ENCODE measurements at places on chromosomes 6 and 20.
A peak's percentile ranks its signal among the peaks of the same experiment; 100 is the strongest.

GRCh38 chr6:132228894-132229293 lies 172.4 kb downstream of the MOXD1 start:
- DNase-seq: no peak

GRCh38 chr6:144408161-144408560 lies 123.0 kb downstream of the UTRN start:
- no peak for DNase-seq

- no peak for DNase-seq
Observed at GRCh38 chr6:1617466-1618310, 8.0 kb downstream of the FOXC1 start.

- DNase-seq: no peak
Observed at GRCh38 chr6:143078468-143079324, 18.0 kb downstream of the AIG1 start.

GRCh38 chr6:148972481-148972880 lies 225.7 kb downstream of the UST start:
- peak; percentile 23 for DNase-seq

- DNase-seq: no peak
Observed at GRCh38 chr20:13526551-13526950, 112.2 kb downstream of the TASP1 start.

DNA sequence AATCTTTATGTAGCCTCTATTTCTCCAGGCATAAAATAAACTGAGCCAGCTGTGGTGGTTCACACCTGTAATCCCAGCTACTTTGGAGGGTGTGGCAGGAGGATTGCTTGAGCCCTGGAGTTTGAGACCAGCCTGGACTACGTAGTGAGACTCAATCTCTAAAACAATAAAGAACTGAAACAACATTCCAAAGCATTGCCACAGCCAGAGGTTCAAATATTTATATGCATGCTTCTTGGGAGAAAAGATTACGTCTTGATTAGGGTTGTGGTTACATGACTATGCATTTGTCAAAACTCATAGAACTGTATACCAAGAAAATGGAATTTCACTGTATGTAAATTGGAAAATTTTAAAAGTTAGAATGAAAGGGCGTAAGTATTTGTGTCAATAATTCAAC lies 27.7 kb upstream of the PAX1 start:
- DNase-seq: no peak

DNA sequence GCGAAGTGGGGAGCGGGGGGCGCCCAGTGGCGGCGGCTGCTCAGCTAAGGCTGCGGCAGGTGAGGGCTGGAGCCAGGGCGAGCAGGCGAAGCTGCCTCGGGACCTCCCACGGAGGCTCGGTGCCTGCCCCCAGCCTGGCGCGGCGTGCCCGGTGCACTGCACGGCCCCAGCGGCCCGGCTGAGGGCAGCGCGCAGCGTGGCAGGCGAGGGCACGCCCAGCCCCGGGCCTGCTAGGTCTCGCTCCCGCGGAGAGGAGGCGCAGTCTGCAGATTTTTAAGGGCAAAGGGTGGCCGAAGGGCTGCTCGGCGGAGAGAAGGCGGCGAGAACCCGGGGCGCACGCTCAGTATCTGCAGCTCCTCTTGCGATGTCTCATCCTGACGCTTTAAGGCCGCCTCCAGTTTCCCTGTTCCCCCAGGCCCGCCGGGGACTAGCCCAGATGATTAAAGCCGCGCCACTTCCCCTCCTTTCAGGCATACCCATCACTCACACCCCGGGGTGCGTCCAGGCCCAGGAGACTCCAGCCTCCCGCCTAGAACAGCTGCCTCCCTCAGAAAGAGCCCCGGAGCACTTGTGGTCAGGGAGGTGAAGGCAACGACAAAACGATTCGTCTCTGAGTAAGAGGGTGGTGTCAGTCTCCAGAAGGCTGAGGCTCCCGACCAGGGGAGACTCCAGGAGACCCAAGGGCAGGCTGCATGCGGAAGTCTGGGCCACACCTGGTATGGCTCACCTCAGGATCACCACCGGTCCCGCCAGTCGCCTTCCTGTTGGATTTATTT lies at the start of gene FERMT1:
Gene FERMT1, minus strand, starts transcription at position 158 of the 776 bp plus-strand sequence. CDS start 3,476 bp downstream, outside the sequence.
- DNase-seq: peak; percentile 31

- no peak for DNase-seq
Observed at GRCh38 chr6:54193560-54193959, 82.3 kb downstream of the MLIP start.

- peak; percentile 15 for DNase-seq
Observed at GRCh38 chr20:20711413-20711812, 1.0 kb downstream of the RALGAPA2 start.

GRCh38 chr6:35214869-35215664 lies 1.3 kb downstream of the SCUBE3 start:
- DNase-seq: no peak

DNA sequence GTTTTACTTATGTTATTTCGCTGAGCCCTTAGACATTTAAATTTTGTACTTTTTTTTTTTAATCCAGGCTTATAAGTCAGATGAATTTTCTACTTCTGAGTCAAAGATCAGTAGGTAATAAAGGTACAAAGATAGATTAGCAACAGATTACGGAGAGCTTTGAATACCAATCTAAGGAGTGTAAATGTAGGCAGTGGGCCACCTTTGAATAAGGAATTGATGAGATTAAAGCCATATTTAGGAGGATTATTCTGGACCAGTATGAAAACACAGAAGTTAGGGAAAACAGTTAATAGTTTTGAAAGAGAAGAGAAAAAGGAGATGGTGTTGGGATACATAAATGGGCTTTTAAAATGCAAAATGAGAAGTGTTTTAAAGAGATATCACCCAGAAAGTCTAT lies 117.6 kb downstream of the SLC16A10 start:
- no peak for DNase-seq

DNA sequence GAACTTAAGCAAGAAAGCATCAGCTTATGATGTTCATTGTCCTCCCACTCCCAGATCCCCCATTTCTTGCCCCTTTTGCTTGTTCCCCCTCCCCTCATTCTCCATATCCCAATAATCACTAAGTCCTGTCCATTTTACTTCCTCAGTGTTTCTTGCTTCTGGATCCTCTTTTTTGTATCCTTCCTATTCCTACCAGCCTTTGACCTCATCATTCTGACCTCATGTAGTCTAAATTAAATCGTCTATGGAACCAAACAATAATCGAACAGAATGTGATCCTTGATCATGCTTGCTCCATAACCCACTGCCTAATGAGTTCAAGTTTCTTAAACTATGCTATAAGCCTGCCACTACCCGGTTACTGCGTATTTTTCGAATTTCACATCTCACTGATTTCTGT lies 5.4 kb upstream of the RSPH3 start:
- no peak for DNase-seq

DNA sequence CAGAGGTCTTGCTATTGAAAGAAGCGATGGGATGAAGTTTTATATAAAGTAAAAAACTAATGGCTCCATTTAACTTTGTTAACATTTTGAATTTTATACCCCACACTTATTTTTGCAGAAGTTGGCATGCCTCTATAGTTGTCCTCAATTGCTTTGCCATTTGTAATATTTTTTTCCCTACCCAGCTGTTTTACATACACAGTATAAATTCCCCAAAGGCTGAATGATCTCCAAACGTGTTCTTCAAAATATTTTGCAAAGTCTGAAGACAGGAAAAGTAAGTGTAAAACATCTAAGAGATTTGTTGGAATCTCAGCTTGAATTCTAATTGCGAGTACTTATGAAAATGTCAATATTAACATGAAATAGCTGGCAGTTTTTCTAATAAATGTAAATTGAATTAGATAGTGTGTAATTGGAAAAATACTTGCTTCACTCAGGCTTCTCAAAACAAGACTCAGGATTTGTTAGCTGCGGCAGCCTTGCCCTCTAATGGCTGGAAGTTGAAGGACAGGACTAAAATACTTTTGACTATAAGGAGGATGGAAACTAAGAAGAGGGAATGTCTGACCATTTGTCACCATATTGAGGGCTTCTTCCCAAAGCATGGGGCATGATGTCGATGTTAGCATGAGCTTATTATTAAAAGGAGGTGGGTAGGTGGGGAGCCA lies 226.8 kb downstream of the UST start:
- DNase-seq: no peak

GRCh38 chr6:170485159-170485558 lies 67.9 kb downstream of the PSMB1 start:
- DNase-seq: no peak

- no peak for DNase-seq
Observed at GRCh38 chr20:51456511-51457509, 85.7 kb downstream of the NFATC2 start.

- no peak for DNase-seq
Observed at GRCh38 chr20:58742668-58743566, 50.3 kb downstream of the NPEPL1 start.

- no peak for DNase-seq
Observed at GRCh38 chr20:1538655-1539054, 18.9 kb downstream of the SIRPD start.

DNA sequence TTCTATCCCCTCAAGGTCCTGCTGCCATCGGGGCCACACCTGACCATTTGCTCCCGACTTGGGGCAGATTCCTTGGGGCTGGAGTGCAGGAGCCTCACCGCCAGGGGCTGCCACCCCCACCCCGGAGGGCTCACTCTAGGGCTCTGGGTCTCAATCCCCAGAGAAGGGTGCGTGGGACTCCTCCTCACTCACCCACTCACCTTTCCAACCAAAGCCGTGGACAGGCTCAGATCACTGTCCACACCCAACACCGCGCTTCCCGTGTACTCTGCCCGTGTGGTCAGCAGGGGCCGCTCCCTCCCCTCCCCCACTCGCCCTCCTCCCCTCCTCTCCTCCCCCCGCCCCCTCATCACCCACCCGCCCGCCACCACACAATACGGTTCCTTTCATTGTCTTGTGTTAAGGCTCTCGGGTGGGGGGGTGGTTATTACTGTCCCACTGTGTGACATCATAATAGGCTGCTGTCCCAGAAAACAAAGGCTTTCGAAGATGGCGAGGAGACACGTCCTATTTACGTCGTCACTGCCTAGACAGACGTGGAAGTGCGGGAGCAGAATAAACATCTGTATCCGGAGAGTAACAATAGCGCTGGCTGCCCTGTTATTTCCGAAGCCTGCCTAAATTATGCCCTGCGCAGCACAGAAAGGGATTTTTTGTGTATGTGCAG lies 85.8 kb downstream of the YTHDF1 start:
- no peak for DNase-seq

DNA sequence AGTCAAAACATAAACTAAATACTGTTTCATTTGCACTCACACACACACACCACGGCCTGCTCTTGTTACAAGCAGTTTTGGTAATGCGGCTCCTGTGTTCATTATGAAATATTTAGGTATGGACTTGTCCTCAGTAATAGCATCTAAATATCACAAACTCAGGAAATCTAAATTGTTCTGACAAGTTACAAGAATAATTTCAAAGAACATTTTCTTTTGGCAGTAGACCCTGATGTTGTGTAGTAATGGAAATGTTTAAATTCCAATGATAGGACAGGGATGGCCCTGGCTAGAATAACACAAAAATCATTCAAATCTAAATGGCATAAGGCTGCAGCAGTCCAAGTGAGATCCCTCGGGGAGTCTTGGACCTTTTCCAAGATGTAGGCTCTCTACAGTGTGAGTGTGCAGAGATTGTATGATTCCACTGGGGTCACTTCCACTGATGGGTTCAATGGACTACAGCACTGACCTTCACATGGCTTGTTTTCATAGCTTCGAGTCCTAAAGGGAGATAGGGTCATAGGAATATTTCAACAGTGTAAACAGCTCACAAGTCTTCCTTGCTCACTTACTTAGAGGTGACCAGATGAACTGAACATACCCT lies 210.6 kb upstream of the PLCB4 start:
- DNase-seq: no peak

- DNase-seq: no peak
Observed at GRCh38 chr6:142313284-142313683, 11.5 kb downstream of the ADGRG6 start.

GRCh38 chr6:111992851-111993250 lies 61.1 kb upstream of the CCN6 start:
- peak; percentile 88 for DNase-seq

GRCh38 chr6:142822842-142823241 lies 122.1 kb downstream of the HIVEP2 start:
- no peak for DNase-seq

GRCh38 chr20:10553326-10553984 lies 118.3 kb downstream of the SLX4IP start:
- DNase-seq: peak; percentile 54

DNA sequence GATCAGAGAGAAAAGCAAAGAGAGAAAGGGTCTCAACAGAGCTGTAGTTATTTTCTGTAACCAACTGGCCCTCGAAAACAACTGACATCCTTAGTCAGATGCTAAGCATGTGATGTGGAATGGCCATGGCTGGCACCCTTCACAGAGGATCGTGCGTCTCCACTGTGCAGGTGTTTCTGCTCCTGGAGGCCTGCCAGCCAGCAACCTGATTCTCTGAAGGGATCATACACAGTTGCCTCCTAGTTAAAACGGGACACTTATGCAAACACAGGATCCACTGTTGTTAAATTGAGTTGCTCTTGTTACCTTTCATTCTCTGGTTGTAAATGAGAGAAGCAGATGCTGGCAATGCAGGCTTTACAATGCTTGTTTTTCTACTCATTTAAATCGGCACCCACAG lies 148.5 kb downstream of the HDGFL1 start:
- DNase-seq: no peak

GRCh38 chr6:150622941-150623874 lies 23.5 kb downstream of the PLEKHG1 start:
- DNase-seq: peak; percentile 20
